ENCODE measurements at places on chromosomes 5 and 9.
A peak's percentile ranks its signal among the peaks of the same experiment; 100 is the strongest.

- no peak for DNase-seq
These were observed 138.4 kb upstream of the RPS23 start for GRCh38 chr5:82416512-82416911.

GRCh38 chr5:171342362-171343111, 33.5 kb downstream of the TLX3 start:
- no peak for DNase-seq

DNA sequence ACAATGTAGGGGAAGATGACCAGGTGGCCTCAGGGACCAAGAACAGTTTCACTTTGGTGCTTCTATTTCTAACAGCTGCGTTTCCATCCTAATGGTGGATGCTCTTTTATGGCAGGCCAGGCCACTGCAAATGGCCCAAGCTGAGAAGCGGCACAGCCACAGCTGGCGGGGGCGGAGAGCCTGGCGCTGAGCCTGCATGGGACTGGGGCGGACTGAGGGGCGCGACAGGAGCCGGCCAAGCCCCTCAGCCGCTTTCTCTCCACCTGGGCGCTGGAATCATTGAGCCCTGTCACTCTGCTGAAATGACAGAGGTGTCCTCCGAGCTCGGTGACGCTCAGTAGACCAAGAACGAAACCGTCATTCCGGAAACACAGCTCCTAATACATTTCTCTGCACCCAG, 317.3 kb upstream of the PDE4D start:
- DNase-seq = no peak

GRCh38 chr9:136729144-136729543, 13.6 kb downstream of the LCN10 start:
- DNase-seq = no peak

DNA sequence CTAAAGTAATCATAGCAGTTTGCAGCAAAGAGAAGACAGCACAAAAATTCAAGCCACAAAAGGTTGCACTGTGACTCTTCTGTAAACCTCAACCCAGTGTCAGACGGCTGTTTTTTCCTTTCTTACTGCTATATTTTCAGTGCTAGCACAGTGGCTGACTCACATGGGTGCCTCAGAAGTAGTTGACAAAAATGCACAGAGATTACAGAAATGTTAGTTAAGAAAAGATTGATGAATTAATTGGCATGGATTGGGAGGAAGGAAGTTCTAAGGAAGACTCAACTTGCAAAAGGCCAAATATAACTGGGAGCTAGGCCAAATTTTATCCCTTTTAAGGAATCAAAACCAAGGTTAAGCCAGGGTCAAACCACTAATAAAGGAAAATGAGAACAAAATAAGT, 43.7 kb upstream of the ITGA1 start:
- peak; percentile 77 for DNase-seq

- DNase-seq = no peak
These were observed 19.1 kb upstream of the FRMD3 start for GRCh38 chr9:83557317-83557716.

DNA sequence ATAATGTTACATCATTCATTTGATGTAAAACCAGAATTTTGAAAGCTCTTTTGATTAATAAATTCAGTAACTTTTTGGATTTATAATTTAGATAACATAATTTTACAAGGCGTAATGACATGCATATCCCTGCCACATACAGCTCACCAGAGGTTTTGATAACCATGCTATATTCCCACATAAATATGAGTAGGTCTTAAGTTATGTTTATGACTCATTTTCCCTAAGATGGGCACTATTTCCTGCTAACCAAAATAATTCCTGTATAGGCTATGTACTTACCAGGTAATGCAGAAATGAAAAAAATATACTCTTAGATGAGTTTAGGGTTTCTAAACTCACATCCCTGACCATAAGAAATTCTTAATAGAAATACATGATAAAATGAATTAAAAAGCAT, 93.9 kb upstream of the EDIL3 start:
- no peak for DNase-seq

- no peak for DNase-seq
These were observed 3.7 kb upstream of the TIFAB start for GRCh38 chr5:135455876-135456237.

GRCh38 chr5:69086206-69086605, 7.6 kb upstream of the SLC30A5 start:
- no peak for DNase-seq

DNA sequence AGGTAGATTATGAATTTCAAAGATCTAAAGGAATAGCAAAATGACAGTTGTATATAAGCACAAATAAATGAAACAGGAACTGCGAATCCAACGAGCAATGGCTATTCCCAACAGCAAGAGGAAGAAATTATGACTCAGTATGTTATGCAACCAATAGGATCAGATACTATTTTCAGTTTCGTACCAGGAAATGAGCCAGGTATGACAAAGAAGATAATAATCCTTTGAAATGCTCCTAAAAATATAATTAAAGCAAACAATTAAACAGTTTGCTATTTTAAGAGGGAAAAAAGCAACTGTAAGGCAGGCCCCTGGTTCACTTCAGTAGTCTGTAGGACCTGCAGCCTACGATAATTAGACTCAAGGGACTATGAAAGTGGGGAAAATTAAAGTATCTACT, 58.9 kb downstream of the AUH start:
- DNase-seq = peak; percentile 37

DNA sequence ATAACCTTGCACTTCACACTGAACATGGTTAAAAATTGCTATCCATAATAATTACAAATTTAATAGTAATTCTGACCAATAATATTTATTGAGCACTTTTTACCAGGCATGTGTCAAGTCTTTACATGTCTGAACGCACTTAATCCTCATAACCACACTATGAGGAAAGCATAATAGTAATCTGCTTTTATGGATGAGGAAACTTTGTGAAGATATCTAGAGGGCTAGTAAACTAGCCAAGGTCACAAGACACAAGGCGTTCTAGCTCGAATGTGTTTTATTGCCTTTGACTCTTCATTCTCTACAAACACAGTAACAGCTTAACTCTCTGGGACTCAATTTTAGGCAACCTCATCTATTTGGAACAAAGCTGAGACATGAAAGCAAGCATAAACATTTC, 205.1 kb downstream of the ARHGEF28 start:
- DNase-seq = no peak

GRCh38 chr5:151459680-151460324, 12.4 kb downstream of the SLC36A1 start:
- no peak for DNase-seq

GRCh38 chr5:160097991-160098390, 21.3 kb downstream of the PWWP2A start:
- no peak for DNase-seq

DNA sequence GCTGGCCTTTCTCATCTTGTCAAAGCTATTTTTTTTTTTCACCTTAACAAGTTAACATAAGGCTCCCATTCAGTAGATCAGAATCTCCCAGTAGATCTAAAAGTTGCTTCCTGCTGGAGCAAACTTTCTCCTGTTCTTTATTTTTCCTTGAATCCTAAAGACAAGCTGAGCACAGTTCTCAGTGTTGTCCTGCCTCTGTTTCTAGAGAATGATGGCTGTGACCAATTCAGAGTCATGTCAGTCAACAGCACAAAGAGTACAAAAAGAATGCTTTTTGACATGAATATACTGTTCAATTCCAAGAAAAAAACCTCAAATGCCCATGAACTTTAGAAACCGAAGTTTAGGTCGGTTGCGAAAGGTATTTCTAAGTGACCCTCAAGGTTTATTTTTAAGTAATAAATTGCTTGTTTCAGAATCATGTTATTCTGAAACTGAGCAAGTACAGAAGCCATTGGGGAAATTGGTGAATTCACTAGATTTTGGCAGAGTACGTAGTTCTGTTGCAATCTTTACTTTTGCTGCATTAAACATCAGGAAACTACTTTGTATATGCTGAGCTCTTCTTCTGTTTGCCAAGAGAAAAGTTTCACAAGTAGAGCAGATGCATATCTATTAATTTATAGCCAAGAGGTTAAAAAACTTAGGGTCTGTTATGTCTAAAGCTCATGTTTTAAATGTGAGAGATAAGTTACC, 161.7 kb upstream of the RPS23 start:
- no peak for DNase-seq

GRCh38 chr5:112965733-112966306, 10.8 kb upstream of the DCP2 start:
- no peak for DNase-seq

DNA sequence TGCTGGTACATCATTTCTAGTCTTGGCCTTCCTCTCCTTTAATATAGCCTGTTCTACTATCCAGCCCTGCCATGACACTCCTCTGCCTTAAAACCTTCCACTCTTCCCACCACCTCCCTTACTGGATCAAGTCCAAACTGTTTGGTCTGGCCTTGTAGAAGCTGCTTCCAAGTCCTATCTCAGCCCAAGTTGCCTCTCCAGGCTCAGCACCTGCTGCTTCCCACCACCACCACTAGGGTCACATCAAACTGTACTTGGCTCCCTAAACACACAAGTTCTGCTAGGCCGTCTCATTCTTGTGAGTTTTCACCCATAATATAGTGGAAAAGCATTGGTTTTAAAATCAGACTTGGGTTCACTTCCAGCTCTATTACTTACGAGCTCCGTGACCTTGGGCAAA, 1.4 kb downstream of the NDUFA8 start:
- no peak for DNase-seq

- DNase-seq = no peak
These were observed 186.2 kb downstream of the RORB start for GRCh38 chr9:74683322-74683721.

- peak; percentile 25 for DNase-seq
These were observed 25.9 kb upstream of the ALDH1A1 start for GRCh38 chr9:72978744-72979143.

- DNase-seq = no peak
These were observed 9.9 kb downstream of the ZNF618 start for GRCh38 chr9:113886026-113886369.

GRCh38 chr5:136190091-136190720, 2.8 kb downstream of the SMIM32 start:
- no peak for DNase-seq

DNA sequence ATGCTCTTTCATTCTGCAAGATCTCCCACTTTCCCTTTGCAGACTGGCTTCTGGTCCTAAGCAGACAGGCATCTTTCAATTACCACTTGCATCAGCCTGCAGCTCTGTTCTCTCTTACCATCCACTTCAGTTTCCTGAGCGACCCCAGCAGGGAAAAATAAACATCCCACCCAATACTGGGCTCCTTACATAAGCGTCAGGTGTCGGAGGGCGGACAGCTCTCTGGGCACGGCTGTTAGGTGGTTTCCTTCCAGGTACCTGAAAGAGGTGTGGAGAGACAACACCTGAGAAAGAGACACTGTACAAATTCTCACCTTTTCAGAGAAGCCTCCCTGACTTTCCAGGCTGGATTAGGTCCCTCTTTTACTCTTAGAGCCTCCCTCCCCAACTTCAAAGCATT, 145.1 kb upstream of the PANK3 start:
- no peak for DNase-seq

DNA sequence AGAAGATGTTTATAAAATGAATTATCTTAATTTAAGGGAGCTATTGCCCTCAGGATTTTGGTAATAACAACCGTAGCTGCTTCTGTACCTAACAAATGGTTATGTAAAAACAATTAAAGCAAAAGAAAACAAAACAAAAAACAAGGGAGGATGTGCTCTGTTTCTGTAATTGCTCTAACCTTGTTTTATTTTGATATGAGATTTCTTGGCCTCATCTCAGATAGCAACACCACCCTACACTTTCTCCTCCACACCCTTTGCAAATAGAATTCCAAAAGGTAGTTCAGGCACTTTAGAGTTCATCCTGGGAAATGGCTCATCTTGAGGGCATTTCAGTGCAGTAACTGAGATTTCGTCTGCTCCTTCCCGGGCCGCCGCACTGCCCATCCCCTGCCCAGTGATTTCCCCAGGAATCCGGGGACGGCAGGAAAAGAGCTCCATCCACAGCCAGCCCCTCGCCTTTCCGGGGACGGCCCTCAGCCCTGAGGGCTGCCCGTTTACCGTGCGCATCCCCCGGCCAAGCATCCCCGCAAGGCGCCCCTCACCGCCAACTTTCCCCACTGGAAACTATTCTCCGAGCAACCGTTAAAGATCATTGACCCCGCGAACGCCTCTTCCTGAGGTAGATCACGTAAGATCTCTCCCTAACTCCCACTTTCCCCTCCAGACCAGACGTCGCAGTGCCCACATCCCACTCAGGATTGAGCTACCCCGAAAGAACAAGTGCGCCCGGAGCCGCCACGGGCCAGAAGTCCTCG, 1.2 kb downstream of the FNBP1 start:
- no peak for DNase-seq

DNA sequence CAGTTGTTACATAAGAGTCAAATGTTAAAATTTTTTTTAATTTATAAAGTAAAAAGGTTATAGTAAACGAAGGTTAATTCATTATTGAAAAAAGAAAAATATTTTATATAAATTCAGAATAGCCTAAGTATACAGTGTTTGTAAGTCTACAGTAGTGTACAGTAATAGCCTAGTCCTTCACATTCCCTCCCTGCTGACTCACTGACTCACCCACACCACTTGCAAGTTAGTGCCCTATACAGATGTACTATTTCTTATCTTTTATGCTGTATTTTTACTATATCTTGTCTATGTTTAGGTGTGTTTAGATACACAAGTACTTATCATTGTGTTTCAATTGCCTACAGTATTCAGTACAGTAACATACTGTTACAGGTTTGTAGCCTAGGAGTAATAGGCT, 57.6 kb downstream of the MAMDC2 start:
- DNase-seq = no peak

DNA sequence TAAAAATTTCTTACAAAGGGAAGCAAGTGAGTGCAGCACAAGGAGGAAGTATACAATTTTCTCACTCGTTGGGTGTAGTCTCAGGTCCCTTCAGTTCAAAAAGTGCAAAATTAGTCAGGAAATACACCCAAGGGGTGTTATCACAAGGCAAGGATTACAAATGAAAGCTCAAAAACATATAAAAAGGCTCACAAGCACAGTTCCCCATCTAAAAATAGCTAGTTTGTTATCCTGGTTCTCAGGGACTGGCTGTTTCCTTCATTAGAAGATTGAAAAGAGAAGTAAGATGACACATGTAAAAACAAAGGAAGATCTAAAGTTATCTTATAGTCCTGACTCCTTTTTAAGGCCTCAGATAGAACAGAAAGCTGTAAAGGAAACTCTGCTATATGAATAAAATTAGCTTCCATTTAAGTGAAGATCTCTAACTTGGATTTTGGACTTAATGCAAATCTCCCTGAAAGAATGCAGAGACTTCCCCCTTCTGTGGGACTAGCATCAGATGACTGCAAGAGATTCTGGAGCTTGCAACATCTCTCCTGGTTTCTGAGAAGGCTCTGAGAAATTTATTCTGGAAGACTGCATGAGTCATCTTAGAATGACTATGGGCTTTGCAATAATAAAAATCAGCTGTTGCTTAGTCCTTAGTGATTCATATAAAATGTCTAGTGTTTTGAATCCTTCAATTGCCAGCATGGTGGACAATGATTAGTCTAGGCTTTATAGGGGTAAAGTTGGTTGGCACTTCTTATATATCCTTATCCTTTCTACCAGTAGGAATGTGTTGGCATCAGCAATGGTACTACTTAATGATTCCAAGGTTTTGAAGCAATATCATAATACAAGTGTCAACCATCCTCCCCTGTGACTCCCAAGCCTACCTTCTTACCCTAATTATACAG, 25.4 kb downstream of the DAB2 start:
- DNase-seq = peak; percentile 96

GRCh38 chr5:33688526-33688925, 203.3 kb downstream of the ADAMTS12 start:
- no peak for DNase-seq

- no peak for DNase-seq
These were observed 635.6 kb upstream of the NUDT12 start for GRCh38 chr5:104198156-104198555.
